ENCODE measurements at places on chromosomes 1 and 21. TPM values are rescaled to one million over a fixed set of nuclear protein-coding genes. Genes with fewer than 3 reads are reported as not detected.

Gene HLX
- total RNA-seq, result not detected

Gene NEK2
- total RNA-seq, result 0.19 TPM

Gene PGLYRP4
- total RNA-seq, result not detected

Gene SGIP1
- total RNA-seq, result not detected

All from CD8-positive, alpha-beta T cell (primary cell).